ENCODE measurements at places on chromosomes 3 and 15.

DNA sequence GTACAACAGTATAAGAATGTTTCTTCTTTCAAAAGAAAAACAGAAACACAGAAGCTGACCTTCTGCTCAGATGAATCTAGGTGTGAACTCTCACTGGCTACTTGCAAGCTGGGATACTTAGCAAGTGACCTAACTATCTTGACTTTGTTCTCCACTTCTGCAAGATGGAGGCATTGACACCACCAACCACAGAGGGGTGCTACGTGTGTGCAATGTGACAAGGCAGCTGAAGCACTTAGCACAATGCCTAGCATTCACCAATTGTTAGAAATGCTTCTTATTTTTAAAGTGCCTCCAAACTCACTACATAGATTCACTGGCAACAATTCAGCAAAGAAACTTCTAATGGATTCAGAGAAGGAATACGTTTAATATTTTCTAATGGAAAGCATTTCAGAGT is 331.4 kb upstream of the WNT5A start:
- no peak for DNase-seq

DNA sequence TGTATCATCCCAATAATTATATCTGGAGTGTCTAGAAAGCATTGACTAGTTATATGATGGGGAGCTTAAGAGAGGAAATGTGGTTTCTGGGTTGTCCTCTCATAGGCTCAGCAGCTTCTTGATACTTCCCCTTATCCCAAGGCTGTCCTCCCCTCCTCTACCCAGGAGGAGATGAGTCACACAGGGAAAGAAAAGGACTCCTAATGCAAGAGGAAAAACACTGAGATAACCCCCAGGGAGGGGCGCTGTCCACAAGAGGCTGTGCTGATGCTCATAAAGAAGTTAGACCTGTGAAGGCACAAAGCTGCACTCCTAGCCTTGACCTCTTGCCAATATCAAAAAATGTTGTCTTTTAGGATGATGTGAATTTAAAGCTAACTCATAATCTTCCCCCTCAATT is 28.8 kb upstream of the GYG1 start:
- DNase-seq = peak; percentile 28

DNA sequence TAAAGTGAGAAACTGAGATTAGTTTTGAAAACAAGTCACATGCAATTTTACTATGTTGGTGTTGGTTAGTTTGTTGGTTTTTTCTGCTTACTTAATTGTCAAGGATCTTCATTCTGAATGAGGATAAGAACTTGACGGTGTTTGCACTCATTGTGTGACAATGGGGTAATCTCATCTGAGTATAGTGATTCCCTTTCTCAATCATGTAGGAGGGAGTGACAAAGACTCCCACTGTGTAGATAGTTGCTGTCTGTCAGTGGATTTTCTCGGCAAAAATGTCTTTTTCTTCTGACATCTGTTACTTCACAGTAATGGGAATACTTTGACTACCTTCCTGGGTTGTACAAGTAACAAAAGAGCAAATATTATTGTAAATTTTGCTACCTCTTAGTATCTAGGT is 23.5 kb downstream of the KCNH8 start:
- DNase-seq = no peak

DNA sequence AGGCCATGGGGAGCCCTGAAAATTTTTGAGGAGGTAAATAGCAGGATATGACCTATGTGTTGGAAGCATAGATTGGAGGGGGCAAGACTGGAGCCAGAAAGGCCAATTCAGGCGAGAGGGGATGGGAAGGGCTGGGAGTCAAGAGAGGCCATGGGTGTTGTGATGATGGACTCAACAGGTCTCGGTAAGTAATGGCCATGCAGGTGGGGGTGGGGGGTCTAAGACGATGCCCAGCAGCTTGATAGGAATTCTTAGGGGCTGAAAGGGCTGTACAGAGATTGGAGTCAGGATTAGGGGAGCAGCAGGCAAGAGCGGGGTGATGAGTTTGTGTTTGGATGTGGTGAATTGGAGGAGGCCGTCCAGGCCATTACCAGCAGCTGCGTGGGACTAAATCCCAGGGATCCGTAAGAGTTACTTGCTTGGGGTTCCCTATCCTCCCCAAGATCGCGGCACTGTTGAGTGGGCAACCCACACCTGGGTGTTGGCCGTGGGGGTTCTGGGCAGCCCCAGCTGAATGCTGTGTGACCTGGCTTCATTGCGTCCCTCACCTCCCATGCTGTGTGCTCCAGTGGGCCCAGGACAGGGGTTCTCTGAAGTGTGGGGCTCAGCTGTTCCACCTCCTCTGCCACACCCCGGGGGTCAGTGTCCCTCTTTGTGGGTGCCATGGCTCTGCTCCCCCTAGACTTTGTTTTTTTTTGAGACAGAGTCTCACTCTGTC is 41.8 kb upstream of the CHRNB4 start:
- DNase-seq = no peak

DNA sequence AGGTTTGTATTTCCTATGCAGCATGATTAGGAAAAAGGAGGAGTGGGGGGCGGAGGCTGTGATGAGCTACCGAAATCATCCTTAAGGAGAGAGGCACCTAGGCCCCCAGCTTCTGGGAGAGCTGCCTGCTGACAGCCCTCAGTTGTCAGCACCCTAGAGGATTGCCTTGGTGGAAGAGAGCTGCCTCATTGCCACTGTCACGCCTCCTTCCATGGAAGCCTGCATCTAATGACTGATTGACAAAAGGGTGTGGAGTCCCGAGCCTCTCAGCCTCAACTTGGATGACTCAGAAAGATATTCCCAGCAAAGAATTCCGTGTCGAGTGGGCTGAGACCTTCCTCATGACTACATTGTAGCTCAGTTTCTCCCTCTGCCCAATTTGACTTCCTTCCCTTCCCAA is 320.4 kb upstream of the PROK2 start:
- no peak for DNase-seq

DNA sequence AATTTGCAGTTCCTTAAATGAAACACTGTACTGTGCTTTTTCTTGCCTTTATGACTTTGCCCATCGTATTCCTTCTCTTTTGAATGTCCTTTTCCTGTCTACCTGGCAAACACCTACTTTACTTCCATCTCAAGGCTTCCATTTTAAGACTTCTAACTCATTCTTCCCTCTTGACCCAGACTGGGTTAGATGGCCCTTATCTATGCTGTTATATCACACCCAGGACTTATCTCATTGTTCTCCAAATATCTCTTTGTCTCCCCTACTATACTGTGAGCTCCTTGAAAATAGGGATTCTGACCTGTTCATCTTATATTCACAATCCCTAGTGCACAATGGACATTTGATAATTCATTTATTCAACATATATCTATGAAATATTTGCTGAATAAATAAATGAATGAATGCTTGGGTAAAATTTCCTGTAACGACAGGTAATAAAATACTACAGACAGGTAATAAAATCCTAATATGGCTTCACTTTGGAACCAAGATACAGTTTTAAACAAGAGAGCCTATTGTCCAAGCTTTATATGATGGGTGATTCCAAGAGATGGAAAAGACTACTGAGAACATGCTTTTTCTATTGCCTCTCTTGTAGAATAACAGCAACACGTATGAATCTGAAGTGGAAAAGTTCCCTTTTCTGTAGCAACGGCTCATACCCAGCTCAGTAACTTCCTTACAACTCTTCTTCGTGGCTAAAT is 22.7 kb downstream of the EFL1 start:
- DNase-seq = no peak
